ENCODE measurements at places on chromosomes 4 and X.

DNA sequence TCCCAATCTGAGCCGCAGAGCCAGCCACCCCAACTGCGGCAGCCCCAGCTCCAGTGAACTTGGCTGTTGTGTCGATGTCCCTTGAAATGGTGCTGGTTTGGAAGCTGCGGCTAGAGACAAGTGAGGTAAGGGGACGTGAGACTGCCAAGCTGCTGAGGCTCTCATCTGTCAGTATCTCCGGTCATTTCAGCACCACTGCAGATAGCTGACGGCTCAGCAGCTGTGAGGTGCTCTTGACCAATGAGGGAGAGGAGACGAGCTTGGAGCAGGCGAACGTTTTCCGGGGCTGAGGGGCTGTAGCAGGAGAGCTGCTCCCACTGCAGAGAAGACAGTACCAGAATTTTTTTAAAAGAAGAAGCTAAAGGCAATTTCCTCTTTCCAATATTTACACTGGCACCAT, 175.5 kb upstream of the CASK start:
- DNase-seq = no peak

GRCh38 chr4:147287588-147287890, 193.4 kb upstream of the EDNRA start:
- DNase-seq = no peak

DNA sequence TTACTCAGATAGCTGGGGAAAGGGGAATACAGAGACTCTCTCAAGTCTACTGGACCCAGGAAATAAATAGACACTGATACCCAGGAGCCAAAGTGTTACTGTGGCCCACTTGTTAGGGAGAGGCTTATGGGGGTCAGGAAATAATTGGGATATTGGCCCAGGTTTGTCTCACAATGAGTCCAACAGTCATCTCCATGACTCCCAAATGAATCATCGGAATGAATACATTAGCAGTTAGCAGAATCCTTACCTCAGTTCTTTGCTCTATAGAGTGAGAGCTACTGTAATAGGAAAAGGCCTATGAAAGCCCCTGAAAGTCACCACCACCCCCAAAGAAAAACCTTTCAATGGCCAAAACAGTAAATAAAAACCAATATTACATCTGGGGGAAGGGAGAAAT, 42.4 kb upstream of the ARHGEF6 start:
- DNase-seq = peak; percentile 73

DNA sequence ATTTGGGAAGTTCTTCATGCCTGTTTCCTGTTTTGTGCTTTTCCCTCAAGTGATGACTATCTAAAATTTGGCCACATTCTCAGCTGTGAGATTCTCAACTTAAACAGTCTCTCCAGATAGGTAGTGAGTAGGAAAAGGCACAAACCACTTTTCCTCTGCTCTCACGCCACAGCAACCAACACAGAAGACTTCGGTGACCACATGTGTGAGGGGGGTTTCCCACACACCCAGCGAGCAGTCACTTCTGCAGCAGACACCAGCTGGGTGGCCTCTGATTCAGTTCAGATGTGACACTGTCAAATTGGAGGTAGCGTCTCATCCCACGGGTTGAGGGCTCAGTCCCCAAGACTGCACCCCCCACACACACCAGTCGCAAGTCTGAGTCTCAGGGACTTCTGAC, 25.1 kb upstream of the CLDN34 start:
- DNase-seq = no peak

DNA sequence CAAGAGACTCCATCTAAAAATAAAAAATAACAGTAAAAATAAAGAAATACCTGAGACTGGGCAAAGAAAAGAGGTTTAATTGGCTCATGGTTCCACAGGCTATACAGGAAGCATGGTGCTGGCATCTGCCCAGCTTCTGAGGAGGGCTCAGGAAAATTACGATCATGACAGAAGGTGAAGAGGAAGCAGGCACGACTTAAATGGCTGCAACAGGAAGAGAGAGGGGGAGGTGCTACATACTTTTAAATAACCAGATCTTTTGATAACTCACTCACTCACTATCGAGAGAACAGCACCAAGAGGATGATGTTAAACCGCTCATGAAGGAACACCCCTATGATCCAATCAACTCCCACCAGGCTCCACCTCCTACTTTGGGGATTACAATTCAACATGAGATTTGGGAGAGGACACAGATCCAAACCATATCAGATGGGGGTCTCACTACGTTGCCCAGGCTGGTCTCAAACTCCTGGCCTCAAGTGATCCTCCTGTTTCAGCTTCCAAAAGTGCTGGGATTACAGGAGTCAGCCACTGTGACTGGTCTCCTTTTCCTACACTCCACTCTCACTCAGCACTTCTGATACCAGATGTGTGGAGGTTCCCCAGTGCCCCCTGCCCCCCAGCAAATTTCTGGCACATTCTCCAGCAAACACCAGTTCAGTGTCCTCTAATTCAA, 11.9 kb upstream of the ZNF157 start:
- no peak for DNase-seq

DNA sequence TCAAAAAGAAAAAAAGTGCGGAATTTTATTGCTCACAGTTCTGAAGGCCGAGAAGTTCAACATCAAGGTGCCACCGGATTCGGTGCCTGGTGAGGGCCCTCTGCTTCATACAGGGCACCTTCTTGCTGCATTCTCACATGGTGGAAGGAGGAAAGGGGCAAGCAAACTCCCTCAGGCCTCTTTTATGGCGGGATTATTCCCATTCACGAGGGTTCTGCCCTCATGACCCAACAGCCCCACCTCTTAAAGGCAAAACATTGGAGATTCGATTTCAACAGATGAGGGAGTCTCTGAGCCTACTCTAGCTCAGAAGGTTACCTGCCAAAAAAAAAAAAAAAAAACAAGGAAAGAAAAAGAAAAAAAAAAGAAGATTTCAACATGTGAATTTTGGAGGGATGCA, 64.1 kb upstream of the CBR4 start:
- no peak for DNase-seq

DNA sequence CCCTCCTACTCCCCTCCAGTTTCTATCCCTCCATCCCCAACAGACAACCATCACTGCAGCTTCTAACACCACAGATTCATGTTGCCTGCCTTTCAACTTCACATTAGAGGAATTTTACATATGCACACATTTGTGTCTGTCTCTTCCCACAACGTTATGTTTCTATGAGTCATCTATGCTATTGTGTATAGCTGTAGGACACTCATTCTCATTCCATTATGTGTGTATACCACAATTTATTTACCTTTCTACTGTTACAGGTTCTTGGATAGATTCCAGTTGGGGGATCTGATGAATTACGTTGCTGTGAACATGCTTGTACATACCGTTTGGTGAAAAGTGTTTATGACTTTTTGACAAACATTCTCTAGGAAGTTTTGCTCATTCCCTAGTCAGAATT, 58.8 kb upstream of the TRPC3 start:
- peak; percentile 18 for DNase-seq

- DNase-seq = no peak
These were observed 443.0 kb downstream of the PCDH10 start for GRCh38 chr4:133592106-133592505.

DNA sequence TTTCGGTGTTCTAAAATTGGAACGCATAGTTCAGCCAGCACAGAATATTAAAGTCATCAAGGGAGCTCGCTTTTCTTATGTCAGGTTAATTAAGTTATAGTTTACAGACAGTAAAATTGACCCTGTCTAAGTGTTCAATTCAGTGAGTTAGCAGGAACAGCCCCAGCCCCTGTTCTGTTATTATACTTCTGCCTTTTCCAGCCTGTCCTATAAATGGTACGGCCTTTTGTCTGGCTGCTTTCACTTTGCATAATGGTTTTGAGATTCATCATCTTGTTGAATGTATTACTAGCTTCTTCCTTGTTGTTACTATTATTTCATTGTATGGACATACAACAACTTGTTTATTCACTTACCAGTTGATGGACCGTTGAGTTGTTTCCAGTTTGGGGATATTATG, 9.5 kb downstream of the CXCL13 start:
- no peak for DNase-seq

GRCh38 chrX:103828529-103828928, 3.5 kb downstream of the RAB9B start:
- no peak for DNase-seq

DNA sequence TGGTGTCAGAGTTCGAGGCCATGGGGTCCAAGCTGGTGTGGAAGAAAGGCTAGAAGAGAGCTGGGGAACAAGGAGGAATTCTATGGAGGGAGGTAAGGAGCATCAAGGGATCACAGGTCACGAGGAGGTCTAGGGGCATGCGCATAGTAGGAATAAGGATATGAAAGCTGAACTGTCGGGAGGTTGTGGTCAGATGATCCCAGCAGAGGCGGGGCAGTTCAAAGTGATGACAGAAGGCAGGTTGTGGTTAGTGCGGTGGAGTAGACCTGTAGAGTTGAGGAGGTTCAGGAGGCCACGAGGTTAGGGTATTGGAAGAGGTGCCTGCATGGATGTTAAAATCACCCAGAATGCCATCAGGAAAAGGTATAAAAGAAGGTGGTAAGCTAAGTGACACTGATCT, 156.3 kb downstream of the TMEM164 start:
- DNase-seq = no peak

GRCh38 chr4:147524601-147525000, 43.7 kb downstream of the EDNRA start:
- no peak for DNase-seq

DNA sequence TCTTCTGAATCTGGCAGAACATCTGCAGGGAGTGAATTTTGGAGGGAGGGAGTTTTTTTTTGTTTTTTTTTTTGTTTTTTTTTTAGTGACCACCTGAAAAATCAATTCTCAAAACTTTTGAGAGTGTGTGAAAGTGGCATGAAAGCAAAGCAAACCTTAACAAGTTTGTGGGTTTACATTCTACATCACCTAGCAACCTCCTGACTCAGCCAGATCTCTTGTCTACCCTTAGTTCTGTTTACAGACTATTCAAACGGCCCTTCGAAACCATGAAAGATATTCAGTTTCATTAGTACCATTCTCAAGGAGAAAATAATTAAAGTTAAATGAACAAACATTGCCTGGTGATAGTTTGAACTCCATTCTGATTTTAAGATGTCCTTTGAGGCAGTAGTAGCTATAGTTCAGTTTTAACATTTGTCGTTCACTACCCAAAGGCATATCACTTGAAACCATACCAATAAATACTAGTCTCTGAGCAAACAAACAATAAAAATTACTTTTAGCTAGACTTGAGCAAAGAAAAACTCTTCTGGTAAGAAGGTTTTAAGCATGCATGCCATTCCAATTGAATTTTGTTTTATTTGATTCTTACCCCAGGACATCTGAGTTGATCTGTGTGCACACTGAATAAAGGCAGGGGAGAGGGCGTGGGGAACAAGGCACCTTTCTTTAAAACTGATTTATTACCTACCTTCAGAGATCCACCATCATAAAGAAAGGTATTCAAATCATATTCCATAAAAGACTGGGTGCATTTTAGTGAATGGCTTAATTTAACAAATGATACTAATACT, 137.7 kb downstream of the ARX start:
- DNase-seq = no peak

GRCh38 chrX:12138361-12139313, at the start of gene FRMPD4:
FRMPD4 (plus strand) TSS chrX:12138473; CDS start chrX:12138972, 499 bp downstream.
- DNase-seq = no peak

GRCh38 chr4:10582059-10582686, 102.4 kb downstream of the CLNK start:
- peak; percentile 74 for DNase-seq

DNA sequence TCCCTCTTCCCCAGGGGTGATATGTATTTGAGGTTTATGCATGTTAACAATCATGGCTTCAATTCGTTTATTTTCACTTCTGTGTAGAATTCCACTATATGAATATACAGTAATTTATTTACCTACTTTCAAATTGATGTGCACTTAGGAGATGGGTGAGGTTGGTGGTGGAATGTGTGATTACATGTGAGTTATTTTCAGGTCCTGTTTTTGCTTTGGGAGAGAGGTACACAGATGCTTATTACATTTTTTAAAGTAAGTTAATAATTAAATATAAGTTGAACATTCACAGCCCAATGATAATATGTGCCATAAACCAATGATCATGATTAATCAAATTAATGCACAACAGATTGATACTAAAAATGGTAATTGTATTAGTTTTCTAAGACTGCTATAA, 79.5 kb downstream of the SPRY1 start:
- DNase-seq = no peak

DNA sequence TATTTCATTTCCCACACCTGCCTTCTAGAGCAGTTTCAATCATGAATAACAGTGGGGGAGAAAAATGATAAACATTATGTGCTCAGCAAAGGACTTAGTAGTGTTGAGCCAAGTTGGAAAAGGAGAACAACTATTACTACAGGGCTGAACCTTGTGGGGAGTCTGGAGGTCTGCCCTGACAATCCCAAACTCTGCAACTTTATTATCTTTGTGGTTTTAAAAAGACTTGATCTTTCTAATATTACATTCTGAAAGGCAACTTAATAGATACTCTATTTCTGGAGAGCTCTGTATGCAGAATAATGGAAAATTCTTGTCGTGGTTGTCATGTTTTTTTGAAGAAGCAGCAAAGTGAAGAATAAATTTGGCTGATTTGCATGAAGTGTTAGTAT, 116.1 kb downstream of the SPCS3 start:
- peak; percentile 38 for DNase-seq

GRCh38 chr4:83378419-83378818, 43.8 kb upstream of the HPSE start:
- DNase-seq = no peak

- peak; percentile 65 for DNase-seq
These were observed 77.3 kb downstream of the PHEX start for GRCh38 chrX:22109442-22109841.

- DNase-seq = no peak
These were observed 6.6 kb downstream of the MGST2 start for GRCh38 chr4:139672215-139672614.

- no peak for DNase-seq
These were observed 6.5 kb downstream of the TIFA start for GRCh38 chr4:112279025-112279881.

DNA sequence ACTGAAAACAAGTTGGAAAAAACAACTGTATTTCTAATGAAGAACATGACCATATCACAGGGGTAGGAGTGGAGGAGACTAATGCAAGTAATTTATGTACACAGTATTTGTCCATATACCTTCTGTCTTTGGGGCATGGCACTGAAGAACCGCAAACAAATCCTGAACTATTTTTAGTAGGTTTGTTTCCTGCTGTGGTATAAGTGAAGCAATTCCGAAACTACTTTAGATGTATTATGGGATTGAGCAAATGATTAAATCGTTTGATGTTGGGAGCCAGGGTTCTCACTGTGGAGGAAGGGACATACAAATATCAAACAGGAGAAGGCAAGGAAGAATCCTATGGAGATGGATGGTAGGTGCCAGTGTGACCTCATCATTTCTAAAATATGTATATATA, 18.9 kb upstream of the SH3KBP1 start:
- DNase-seq = no peak

DNA sequence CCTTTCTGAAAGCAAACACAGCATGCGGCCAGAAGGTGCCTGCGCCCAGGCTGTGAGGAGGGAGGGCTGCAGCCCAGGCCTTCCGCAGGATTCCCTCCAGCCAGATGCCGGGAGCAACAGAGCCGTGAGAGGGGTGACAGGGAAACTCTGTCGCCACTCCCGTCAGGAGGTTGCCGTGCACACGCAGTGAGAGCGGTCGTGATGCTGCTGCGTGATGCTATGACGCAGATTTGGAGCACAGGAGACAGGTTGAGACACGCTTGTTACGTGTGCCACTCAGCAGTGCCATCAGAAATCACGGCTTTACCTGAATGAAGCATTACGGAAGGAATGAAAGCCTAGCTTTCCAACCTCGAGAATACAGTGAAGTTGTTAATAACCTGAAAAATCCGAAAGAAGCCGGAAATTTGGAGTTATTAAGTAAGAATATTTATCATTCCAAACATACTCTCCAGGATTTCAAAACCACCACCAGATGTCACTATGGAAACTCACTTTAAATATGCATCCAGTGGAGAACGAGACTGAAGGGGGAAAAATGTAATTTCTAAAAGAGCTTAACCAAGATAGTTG, 54.4 kb downstream of the FAT1 start:
- peak; percentile 75 for DNase-seq

- no peak for DNase-seq
These were observed 10.6 kb upstream of the XKRX start for GRCh38 chrX:100939333-100939732.

Measured in GM23248 (cell line).